ENCODE measurements at places on chromosomes 12 and 14.

- DNase-seq, result no peak
These were observed 216.5 kb upstream of the RTL1 start for GRCh38 chr14:101119830-101120571.

- DNase-seq, result no peak
These were observed 16.9 kb upstream of the SMCO2 start for GRCh38 chr12:27429606-27430005.

- DNase-seq, result no peak
These were observed 185.3 kb downstream of the CACNA1C start for GRCh38 chr12:2238111-2238510.

DNA sequence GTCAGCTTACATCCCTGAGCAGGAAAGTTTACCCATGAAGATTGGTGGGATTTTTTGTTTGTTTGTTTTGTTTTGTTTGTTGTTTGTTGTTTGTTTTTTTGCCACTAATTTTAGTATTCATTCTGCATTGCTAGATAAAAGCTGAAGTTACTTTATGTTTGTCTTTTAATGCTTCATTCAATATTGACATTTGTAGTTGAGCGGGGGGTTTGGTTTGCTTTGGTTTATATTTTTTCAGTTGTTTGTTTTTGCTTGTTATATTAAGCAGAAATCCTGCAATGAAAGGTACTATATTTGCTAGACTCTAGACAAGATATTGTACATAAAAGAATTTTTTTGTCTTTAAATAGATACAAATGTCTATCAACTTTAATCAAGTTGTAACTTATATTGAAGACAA, 37.6 kb downstream of the CD9 start:
- DNase-seq, result no peak

DNA sequence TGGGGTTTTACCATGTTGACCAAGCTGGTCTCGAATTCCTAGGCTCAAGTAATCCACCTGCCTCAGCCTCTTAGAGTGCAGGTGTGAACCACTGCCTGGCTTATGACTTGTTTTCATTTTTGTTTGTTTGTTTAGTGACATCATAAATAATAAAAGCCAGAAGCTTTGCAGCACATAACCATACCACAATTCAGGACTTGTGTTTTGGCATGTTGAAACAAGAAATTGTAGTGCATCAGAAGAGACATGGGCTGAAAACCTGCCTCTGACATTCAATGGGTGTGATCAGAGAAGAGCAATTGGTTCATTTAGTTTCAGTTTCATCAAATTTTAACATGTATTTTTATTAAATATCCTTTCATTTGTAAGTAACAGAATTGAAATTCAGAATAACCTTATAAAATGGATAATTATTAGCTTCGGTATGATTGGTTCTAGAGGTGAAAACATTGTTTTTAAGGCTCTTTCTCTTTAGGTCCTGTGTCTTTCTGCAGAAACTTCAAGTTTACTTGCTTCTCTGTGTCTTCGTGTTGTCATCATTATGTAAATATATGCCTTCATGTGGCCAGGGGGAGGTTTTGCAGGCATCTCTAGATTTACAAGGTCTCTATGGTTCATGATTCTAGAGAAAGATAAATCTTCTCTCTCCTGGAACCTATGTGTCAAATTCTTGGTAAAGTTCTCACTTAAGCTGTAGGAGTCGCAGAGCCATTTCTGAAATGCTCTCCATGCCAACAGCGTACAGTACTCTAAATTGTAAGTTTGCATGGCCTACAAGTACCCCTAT, 312.0 kb downstream of the KCNC2 start:
- peak; percentile 37 for DNase-seq

- DNase-seq, result no peak
These were observed 32.0 kb upstream of the SOCS2 start for GRCh38 chr12:93540466-93540865.

DNA sequence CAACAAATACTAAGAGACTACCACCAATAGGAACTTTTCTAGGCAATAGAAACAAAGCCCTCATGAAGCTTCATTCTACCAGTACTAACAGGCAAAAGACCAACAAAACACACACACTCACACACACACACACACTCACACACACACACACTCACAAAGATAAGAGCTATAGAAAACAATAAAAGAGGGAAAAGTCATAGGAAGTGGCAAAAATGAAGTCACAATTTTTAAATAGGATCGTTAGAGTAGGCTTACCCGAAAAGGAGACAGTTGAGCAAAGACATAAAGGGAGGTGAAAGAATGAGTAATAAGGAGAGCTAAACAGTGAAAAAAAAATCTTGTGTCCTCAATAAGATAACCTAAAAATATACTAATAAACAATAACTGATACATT, 66.5 kb downstream of the C2CD5 start:
- DNase-seq, result no peak

GRCh38 chr12:2806700-2807099, 5.8 kb upstream of the ITFG2 start:
- DNase-seq, result no peak

- DNase-seq, result no peak
These were observed 1.7 kb downstream of the YY1 start for GRCh38 chr14:100240668-100241032.

DNA sequence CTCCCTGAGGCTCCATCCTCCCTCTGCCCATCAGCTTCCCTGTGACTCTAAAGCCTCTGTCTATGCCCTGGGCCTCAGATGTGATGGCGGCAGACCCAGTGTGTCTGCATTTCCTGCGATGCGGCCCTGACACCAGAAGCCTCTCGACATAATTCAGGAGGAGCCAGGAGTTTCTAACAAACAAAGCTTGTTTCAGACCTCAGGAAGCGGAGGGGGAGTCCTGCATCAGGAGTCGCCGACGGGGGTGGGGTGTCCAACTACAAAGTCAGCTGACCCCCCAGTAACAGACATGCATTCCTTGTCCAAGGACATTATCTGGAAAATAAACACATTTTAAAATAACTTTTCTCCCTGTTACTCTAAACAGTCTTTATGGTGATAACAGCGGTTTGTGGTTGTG, 167.5 kb downstream of the DPF3 start:
- no peak for DNase-seq

- DNase-seq, result no peak
These were observed 33.1 kb downstream of the DAAM1 start for GRCh38 chr14:59221568-59221967.

DNA sequence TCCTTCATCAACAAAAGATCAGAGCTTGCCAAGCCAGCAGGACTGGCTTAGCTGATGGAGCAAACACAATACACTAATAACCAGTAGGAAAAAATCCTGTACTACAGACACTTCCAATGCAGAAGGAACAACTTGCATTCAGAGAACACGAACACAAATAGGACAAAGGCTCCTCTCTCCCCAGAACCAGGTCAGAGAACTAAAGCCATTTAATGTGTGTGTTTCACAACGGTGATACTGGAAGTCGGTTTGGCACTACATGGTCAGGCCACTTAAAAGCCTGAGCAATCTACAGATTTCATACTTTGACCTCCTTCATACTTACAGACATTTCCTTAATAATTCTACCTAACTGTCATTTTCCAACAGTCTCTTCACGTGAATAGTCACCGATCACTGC, 6.3 kb downstream of the CS start:
- no peak for DNase-seq

GRCh38 chr12:92229381-92229780, 83.7 kb upstream of the BTG1 start:
- DNase-seq, result no peak

DNA sequence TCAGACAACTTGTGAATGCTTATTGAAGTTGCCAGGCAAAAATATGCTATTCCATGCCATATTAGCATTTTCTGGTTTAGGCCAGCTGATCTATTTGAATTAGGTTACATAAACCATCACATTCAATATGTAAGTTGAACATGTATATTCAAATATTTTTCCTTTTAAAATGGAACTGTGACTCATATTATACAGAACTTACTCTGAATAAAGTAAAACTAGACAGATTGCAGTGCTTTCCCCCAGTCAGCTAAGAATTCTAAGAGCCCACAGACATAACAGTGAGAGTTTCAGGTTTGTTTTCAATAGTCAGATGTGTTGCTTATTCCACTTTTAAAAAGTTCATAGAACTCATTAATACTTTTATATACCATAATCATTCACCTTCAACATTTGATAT, 119.8 kb downstream of the MGST1 start:
- no peak for DNase-seq

GRCh38 chr12:50620109-50620977, 115.6 kb downstream of the DIP2B start:
- DNase-seq, result peak; percentile 80

- no peak for DNase-seq
These were observed 268.2 kb downstream of the ALG10 start for GRCh38 chr12:34290381-34290995.

DNA sequence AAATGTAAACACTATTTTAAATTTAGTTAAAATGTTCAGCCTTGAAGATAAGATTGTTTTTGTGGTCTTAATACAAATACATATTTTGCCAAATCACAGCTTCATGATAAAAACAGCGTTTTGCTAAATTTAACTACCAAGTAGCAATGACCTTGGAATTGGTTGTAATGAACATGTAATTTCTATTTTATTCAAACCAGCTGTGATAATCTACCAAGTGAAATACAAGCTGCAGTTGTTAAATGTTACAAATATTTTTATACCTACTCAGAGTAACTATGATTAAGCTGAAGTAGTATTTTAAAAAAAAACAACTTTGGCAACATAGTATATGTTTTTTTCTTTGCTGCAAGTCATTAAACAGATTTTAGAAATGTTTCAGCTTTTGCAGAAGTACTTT, 96.2 kb downstream of the CPSF2 start:
- DNase-seq, result no peak

- peak; percentile 79 for DNase-seq
These were observed 58.3 kb upstream of the EEA1 start for GRCh38 chr12:92987362-92987761.

DNA sequence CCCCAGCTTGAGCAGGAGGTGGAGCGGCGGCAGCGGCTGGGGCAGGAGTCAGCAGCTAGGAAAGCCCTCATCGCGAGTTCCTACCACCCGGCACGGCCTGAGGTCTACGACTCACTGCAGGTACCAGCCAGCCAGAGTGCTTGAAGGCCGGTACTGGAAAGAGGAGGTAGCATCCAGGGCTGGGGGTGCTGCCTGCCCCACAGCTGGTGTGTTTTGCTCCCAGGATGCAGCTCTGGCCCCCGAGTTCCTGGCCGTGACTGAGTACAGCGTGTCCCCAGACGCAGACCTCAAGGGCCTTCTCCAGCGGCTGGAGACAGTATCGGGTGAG, 1.6 kb downstream of the OGFOD2 start:
- DNase-seq, result no peak

- DNase-seq, result no peak
These were observed 173.0 kb downstream of the STXBP6 start for GRCh38 chr14:24876996-24877395.

DNA sequence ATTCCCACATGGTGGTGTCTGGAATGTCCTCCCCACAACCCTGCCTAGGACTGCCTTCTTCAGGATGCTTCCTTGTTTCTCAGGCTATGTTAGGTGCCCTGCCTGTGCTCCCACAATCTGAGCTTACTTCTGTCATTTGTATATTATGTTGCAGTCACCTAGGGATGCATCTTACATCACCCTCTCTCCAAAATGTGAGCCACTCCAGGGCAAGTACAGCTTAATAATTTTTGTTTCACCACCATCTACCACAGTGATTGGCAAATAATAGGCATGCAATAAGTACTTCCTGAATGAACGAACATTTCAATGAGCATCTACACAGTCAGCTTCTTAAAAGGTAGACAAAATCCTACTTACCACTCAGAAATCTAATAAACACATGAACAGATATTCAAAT, 37.6 kb downstream of the ZFYVE26 start:
- DNase-seq, result no peak

- DNase-seq, result no peak
These were observed 614 bp downstream of the FKBP3 start for GRCh38 chr14:45133683-45134050.

- no peak for DNase-seq
These were observed 1096.6 kb downstream of the FLRT2 start for GRCh38 chr14:86626530-86626929.

- DNase-seq, result no peak
These were observed 5.9 kb downstream of the GOLGA5 start for GRCh38 chr14:92800012-92800411.

DNA sequence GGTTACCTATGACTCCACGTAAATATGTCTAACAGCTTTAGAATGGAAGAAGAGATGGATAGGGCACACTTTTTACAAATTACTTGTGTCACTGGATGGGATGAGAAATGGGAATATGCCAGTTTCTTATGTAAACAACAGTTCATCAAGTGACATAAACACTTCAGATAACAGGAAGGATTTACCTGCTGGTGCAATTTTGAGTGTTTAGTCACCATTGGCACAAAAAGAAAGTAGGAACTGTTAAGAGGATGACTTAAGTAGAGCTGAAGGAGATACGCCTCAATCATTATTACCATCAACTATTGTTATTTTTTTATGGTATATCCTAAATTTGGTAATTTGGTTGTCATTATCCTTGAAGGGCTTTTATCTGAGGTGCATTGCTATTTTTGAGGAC, 83.2 kb downstream of the RMST start:
- peak; percentile 57 for DNase-seq

- no peak for DNase-seq
These were observed 19.9 kb upstream of the NEDD1 start for GRCh38 chr12:96886998-96887677.

GRCh38 chr12:69623970-69624369, 13.3 kb upstream of the LRRC10 start:
- no peak for DNase-seq

DNA sequence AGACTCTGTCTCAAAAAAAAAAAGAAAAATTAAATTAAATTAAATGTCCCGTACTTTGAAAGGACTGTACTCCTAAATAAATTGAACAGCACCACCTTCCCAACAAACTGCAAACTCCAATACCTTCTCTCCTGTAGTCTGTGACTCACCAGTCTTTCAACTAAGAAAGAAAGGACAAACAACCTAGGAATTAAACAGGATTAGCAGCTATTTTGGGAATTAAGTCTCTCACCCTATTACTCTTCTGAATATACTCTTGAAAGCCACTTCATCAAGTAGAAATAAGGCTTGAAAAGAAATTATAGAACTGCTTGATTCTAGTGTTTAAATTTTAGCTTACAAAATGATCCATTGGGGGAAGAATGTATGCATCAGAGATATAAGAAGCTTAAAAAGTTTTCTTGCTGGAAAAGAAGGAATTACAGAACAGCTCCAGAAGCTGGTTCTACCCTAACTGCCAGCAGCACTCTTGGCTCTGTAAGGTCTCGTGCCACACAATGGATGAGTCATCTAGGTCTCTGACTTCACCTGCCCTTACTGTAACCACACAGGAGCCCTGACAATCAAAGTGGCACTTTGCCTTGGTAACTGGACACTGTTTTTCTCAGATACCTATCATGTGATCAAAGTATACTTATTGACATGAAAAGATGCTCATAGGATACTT, 57.0 kb upstream of the CERS5 start:
- DNase-seq, result peak; percentile 94

GRCh38 chr14:76931631-76932402, 96.7 kb downstream of the IRF2BPL start:
- DNase-seq, result no peak

DNA sequence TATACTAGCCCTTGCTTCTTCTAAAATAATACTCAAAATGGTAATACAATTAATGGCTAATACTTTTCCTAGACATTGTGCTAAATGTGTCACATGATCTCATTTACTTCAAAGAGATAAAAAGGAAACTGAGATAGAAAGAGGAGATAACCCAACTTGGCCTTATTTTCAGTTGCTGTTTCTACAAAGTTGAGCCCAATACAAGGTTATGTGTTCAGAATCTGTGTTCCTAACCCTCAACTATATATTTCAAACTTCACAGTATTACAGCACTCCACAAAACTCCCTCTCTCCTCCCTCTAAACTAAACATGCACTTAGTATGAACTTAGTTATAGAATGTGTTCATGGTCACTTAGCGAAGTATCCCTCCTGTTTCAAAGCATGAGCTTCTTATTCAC, 277.9 kb downstream of the CCER1 start:
- no peak for DNase-seq

- DNase-seq, result peak; percentile 80
These were observed 471.0 kb upstream of the MGAT4C start for GRCh38 chr12:86727160-86727559.

All from NCI-H510A treated with DMSO at 0.1 percent for 48 hours (cell line).